Left lung (tissue), 14 donors: ENCODE measurements at places on chromosomes 4 and X. TPM values are rescaled to one million over a fixed set of nuclear protein-coding genes. Genes with fewer than 3 reads are reported as not detected.

DNA sequence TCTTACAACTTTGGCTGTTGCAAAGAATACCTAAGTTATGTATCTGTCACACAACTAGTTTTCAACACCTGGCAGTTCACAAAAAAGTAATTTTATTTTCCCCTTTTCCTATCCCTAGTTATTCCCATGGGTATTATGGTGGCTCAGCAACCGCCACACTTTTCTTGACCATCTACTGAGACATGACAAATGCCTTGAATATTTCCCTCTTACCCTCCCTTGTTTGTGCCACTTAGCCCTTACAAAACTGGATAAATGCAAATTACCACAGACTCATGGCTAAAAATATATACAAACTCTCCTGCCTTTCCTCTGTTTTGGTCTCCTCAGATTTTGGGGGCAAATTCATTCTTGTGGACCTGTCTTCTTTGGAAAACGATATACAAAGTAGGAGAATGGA is 72.1 kb downstream of the AMOT start:
- H3K4me3 ChIP-seq: no peak overlapping the region
- no peaks in the 10 kb centered on the region for H3K4me1 ChIP-seq
- no peaks in the 10 kb centered on the region for H3K27me3 ChIP-seq

DNA sequence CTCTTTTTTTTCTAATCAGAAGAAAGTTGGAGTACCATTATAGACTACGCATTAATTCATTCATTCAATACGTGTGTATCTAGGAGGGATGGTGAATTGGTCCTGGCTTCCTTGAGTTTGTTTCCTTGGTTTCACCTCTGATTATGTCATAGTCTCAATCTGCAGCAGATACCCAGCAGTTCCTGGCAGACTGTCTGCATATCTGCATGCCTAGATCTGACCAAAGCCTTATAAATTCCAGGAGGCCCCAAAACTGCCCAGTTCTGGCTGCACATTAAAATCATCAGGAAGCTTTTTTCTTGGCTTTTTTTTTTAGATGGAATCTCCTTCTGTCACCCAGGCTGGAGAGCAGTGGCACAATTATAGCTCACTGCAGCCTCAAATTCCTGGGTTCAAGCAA is 27.2 kb upstream of the SLC34A2 start:
- no peak for DNase-seq
- no peaks in the 10 kb centered on the region for H3K36me3 ChIP-seq
- no peak overlapping the region for H3K4me3 ChIP-seq
- H3K27ac ChIP-seq: no peak overlapping the region
- no peaks in the 10 kb centered on the region for H3K27me3 ChIP-seq

GRCh38 chrX:152445926-152446325 is 5.2 kb downstream of the GABRA3 start:
- no peaks in the 10 kb centered on the region for H3K36me3 ChIP-seq
- no peak for DNase-seq
- no peak overlapping the region for H3K27ac ChIP-seq
- H3K4me1 ChIP-seq: no peaks in the 10 kb centered on the region

DNA sequence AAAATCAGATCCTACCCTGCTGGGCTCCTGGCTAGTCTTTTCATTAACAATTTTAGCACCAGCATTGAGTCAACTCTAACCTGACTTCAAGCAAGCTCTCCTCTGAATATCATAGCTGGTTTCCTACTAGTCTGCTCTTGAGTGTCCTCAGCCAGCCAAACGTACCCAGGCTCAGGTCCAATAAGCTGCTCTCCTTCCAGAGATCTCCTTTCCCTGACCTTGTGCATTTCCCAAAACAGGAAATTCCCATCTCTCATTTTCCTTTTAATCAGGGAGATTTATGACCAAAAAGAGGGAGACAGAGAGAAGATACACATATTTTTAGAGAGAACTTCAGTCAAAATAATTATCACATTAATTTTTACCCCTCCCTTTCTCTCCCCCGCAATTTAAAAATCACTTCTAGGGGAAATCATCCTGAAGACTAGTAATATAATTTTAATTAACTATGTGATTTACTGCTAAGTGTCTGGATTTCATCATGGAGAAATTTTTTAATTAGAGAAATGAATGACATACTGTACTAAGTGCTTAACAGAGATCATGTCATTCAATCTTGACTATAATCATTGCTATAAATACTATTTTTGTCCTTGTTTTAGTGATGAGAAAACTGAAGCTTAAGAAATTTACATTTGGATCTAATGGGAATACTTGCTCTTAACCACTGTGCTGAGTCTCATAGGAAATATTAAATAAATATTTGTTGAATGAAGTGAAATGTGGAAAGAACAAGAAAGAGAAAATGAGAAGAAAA is 421.7 kb upstream of the INTU start:
- H3K36me3 ChIP-seq: no peaks in the 10 kb centered on the region
- no peak for DNase-seq
- H3K4me3 ChIP-seq: no peak overlapping the region

- H3K27ac ChIP-seq: no peak overlapping the region
- H3K27me3 ChIP-seq: no peaks in the 10 kb centered on the region
- no peaks in the 10 kb centered on the region for H3K36me3 ChIP-seq
Measured at GRCh38 chrX:74370487-74370886, 50.8 kb upstream of the SLC16A2 start.

DNA sequence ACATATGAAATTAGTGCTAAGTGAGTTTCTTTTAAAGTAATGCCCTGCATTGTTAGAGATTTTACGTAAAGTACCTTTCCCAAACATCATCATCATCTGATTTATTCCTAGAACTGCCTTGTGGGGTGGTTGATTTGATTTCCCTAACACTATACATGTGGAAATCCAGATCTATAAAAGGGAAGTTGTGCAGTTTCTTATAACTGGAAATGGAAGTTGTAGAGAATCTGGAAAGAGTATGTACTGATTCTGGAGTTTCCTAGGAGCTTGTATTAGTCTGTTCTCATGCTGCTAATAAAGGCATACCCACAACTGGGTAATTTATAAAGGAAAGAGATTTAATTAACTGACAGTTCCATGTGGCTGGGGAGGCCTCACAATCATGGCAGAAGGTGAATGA is 47.9 kb downstream of the BMP2K start:
- peaks cover 31% of the 10 kb centered on the region for H3K36me3 ChIP-seq
- no peak overlapping the region for H3K27ac ChIP-seq
- no peaks in the 10 kb centered on the region for H3K4me1 ChIP-seq
- no peak for DNase-seq
- H3K4me3 ChIP-seq: no peak overlapping the region
- H3K27me3 ChIP-seq: no peaks in the 10 kb centered on the region

DNA sequence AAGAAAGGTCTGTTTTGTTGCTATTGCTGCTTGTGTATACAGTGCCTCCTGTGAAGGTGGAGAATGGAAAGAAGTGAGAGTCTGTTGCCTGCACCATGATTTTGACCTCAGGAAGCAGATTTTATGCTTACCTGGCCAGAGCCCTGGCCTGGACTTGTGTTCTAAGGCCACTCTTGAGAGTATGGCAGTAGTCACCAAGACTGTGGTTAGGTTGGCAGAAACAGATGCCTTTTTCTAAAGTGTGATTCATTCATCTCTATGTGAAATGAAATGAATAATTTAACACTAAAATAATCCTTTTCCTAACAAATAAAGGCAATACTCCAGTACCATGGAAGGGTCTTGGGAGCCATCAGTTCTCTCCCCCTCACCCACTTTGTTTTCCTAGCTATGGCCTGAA is 161.8 kb downstream of the DCLK2 start:
- DNase-seq: no peak
- H3K27ac ChIP-seq: no peak overlapping the region
- peaks cover 4% of the 10 kb centered on the region for H3K4me1 ChIP-seq
- no peak overlapping the region for H3K4me3 ChIP-seq

GRCh38 chr4:76377481-76377901 is 43.5 kb downstream of the CCDC158 start:
- H3K27me3 ChIP-seq: no peaks in the 10 kb centered on the region
- no peaks in the 10 kb centered on the region for H3K4me1 ChIP-seq
- no peak overlapping the region for H3K4me3 ChIP-seq
- DNase-seq: no peak
- H3K27ac ChIP-seq: no peak overlapping the region

- no peaks in the 10 kb centered on the region for H3K36me3 ChIP-seq
- no peak overlapping the region for H3K27ac ChIP-seq
- DNase-seq: no peak
- H3K4me3 ChIP-seq: no peak overlapping the region
- no peaks in the 10 kb centered on the region for H3K4me1 ChIP-seq
Measured at GRCh38 chr4:185093603-185094002, 49.5 kb upstream of the SLC25A4 start.

The GSTCD gene
- polyA plus RNA-seq: 16.2 TPM
